ENCODE measurements at places on chromosomes 5 and 9.

DNA sequence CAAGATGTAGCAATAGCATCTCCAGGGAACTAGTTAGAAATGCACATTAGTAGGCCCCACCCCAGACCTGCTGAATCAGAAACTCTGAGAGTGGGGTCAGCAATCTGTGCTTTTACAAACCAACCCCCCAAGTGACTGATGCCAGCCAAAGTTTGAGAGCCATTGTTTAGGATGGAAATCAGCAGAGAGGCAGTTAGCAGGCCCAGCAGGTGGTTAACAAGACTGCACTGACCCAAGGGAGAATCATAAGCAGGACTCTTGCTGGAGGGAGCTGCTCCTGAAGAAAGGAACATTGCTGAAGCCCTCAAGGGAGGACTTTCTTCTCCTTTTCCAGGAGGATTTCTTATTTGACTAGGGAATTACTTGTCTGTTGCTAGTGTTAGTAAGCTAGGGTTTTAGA, 74.2 kb upstream of the SLC12A2 start:
- DNase-seq = no peak

DNA sequence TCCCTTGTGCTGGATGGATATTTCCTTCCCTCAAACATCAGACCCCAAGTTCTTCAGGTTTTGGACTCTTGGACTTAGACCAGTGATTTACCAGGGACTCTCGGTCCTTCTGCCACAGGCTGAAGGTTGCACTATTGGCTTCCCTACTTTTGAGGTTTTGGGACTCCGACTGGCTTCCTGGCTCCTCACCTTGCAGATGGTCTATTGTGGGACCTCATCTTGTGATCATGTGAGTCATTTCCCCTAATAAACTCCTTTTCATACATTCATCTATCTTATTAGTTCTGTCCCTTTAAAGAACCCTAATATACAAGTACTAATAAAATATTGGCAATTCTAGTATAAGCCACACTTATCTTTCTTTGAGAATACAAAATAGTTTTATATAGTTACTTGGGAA, 1078.9 kb downstream of the CDH12 start:
- DNase-seq = no peak

- no peak for DNase-seq
Observed at GRCh38 chr9:110546411-110546871, 33.1 kb downstream of the SVEP1 start.

- DNase-seq = no peak
Observed at GRCh38 chr5:151062405-151063141, 18.3 kb downstream of the TNIP1 start.

DNA sequence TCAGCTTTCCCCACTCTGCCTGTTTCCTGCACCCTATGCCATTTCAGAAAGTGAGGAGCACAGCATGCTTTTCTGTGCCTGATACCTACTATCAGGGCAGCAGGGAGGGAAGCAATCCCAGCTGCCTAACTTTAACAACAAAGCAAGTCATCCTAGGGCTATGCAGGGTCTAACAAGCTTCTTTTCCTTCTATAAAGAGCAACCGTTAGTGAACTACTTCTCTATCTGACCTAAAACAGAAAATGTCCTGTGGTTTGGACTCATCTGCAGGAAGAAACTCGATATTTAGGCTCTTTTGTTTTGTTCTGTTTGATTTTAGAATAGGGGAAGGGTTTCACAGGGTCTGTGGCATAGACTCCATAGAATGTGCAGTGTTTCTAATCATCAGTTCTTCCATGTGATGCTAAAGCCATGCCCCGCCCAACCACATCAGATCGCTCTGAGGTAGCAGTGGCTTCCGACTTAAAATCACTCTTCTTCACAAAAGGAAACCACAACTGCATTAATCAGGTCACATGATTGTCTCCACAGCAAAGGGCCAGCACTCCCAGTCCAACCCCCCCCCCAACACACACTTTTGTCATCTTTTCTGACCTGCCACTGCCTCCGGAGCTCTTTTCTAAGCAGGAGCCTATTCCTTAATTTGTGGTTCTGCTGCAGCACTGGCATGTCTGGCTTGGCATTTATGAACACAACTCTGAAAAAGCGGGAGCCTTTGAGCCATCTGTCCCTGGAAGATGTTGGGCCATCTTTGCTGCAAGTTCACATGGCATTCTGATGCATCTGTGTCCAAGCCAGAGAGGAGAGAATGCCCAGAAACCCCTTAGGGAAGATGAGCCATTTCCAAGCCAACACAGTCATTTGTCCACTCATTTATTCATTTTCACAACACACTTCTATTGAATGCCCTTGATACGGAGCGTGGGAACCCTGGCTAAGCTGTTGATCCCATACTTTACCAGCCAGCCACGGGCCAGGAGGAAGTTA, 71.6 kb downstream of the CFAP90 start:
- no peak for DNase-seq

DNA sequence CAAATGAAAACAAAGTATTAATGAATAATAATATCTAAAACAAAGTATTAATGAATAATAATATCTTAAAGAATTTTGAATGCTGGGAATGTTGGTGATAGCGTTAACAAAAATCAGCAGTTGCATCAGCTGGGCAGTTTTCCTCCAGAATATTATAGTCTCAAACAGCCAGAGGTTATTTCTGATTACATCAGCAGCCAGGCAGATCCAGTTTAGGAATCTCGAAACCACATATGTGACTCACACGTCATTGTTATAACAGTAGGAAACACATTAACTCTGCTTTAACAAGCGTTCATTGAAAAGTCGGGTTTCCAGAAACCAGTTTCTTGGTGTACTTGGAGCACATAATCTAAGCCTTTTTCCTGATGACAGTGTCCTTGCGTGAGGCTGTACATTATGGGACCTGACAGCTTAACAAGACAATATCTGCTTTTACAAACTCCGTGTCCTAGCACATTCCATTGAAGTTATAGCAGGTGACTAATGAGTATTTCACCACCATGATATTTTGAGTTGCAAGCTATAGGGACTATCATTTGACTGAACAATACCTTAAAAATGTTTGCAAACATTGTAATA, 559.5 kb upstream of the KLF4 start:
- no peak for DNase-seq

DNA sequence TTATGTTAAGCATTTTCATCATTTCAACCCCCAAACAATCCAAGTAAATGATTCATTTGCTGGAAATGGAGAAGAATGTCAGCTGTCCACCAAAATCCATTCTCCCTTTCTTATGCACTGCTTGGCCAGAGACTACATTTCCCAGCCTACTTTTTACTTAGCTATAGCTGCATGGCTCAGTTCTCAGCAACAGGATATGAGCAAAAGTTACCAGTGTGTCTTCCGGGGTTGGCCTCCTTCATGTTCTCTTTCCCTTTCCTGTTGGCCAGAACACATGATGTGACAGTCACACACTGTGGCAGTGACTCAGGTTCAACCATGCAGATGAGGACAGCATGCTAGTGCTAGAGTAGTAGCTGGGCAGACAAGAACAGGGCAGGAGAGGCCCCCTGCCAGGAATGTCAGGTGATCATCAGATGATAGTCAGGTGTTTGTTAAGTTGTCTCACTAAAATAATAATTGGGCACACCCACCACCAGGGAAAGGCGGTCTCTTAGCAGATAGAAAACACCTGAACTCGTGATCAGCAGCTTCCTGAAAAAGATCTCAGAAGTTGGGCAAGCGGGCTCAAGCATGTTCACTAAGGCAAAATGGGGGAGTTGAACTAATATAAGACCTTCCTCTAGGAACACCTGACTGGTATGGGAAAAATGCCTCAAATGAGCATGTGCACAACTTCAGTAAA, 12.2 kb downstream of the GPR150 start:
- peak; percentile 79 for DNase-seq

GRCh38 chr5:58738336-58738735, 155.5 kb downstream of the RAB3C start:
- no peak for DNase-seq

GRCh38 chr9:133224762-133225161, 15.7 kb upstream of the OBP2B start:
- no peak for DNase-seq

DNA sequence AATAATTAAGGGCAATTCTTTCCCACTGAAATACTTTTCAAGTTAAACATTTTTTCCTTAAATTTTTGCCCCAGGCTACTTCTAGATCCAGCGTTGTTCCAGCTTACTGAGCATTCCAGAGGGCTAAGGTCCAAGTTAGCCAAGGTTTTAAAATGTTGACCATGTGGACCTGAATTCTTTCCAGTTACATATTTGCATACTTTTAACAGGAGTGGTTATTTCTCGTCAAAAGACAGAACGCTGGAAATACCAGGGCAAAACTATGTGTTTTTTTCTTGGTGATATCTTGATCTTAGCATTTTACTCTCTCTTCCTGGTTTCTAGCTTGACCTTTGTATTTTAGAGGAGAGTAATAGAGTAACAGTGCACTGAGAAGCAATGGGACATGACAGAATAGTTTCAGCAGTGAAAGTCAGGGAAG, 32.8 kb downstream of the TMC1 start:
- DNase-seq = no peak

GRCh38 chr5:143677403-143677802, 134.6 kb upstream of the HMHB1 start:
- DNase-seq = no peak

DNA sequence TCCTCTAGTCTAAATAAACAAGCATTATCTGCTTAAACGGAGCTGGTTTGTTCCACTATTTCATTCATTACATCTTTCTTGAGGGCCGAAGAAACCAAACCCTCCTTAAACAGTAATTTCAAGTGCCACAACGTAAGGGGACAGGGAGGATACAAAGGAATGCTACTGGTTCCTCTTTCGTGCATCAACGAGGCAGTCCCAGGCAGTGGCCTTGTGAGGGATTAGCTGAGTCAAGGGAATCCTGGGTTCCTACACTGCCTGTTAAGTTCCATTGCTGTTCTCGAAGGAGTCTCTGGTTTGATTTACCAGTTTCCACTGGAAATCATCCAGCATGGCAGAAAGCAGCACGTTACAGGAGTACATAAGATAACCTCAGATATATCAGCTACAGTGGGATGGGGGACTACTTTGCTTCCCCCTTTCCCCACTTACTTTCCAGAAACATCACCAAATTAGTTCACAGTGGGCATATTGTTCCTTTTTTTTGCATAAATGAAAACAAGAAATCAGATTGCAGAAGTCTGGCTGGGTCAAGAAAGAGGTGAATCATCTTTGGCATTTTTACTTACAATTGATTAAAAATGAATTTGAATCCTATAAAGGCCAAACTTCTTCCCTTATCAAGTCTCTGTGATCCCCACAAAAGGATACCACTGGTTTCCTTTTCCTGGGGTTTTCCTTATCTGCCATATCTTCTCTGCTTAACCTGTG, 2.5 kb upstream of the RANBP3L start:
- DNase-seq = no peak

- DNase-seq = no peak
Observed at GRCh38 chr9:117714282-117714681, 10.1 kb downstream of the TLR4 start.

GRCh38 chr9:81497091-81497490, 192.3 kb downstream of the TLE1 start:
- DNase-seq = no peak

- no peak for DNase-seq
Observed at GRCh38 chr5:95864944-95865504, 42.5 kb upstream of the GLRX start.

- no peak for DNase-seq
Observed at GRCh38 chr5:41793141-41793770, 77.0 kb downstream of the OXCT1 start.

DNA sequence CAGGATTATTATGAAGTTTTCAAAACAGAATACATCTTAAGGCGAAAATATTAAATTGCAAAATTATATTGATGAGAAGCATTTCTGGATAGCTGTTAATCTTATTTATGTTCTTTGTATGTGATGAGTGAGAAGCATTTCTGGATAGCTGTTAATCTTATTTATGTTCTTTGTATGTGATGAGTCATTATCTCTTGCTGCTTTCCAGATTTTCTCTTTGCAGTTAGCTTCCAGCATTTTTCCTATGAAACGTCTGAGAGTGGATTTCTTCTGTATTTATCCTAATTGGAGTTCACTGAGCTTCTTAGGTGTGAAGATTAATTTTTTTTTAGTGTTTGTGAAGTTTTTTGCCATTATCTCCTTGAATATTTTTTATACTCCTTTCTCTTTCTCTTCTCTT, 8.2 kb downstream of the TMEM232 start:
- no peak for DNase-seq

DNA sequence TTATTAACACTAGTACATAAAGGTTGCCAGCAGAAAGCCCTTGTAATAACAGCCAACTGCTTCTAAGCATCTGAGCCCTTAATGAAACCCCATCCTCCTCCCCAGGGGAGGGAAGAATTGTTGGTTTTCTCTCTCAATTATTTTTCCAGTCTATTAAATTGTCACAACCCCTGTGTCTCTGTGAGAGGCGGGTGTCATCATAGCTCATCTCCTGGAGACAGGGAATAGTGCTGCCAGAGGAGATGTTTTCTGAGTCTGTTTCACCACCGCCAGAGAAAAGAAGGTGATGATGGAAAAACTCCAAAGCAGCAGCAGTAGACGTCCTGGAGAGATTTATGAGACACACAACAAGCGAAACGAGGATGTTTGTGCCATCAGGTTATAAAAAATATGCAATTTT, 271.1 kb upstream of the NMUR2 start:
- DNase-seq = no peak

DNA sequence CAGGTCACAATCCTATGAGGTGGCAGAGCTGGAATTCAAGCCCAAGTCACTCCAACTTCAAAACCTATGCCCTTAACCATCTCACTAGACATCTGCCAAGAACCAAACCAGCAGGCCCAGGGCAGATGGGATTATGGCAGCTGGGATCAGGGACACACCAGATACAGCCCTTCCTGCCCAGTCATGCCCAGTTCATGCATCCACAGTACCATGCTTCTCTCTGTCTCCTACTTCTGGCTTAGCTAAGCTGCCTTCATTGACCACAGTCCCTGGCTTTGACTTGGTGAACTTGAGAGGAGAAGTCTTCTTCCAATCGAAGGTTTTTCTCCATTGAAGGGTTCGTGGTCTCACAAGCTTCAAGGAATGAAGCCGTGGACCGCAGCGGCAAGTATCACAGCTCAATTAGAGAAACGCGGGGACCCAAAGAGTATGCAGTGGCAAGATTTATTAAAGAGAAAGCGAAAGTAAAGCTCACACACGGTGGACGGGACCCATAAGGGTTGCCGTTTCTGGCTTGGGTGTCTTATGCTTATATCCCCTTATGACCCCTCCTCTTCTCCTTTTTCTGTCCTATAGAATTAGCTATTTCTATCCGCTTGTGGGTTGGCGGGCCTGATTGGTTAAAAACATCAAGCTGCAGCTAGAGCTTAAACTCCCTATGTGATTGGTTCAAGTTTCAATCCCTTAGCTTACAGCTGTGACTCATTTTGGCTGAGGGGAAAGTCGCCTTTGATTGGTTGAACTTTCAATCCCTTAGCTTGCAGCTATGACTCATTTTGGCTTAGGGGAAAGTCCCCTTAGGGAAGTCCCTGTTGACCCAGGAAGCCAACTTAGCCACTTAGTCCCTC, 101.2 kb downstream of the TRIM36 start:
- no peak for DNase-seq
